ENCODE measurements at places on chromosomes 2 and 18. TPM values are rescaled to one million over a fixed set of nuclear protein-coding genes. Genes with fewer than 3 reads are reported as not detected.
A peak's percentile ranks its signal among the peaks of the same experiment; 100 is the strongest.

The CCL20 gene
- total RNA-seq, result 1.4 TPM

The PLEKHA3 gene
- total RNA-seq, result 22.8 TPM

The DNAJC5G gene
- not detected for total RNA-seq

The SCYGR5 gene
- not detected for total RNA-seq

The KCNS3 gene
- total RNA-seq, result 70.9 TPM

The DUSP2 gene
- 0.17 TPM for total RNA-seq

The PLA2R1 gene
- 17.8 TPM for total RNA-seq

The POTEJ gene
- not detected for total RNA-seq

GRCh38 chr2:223582001-223582400 is 20.2 kb downstream of the SCG2 start:
- no peak for DNase-seq

GRCh38 chr18:57052759-57053158 is 94.1 kb upstream of the BOD1L2 start:
- DNase-seq, result no peak

DNA sequence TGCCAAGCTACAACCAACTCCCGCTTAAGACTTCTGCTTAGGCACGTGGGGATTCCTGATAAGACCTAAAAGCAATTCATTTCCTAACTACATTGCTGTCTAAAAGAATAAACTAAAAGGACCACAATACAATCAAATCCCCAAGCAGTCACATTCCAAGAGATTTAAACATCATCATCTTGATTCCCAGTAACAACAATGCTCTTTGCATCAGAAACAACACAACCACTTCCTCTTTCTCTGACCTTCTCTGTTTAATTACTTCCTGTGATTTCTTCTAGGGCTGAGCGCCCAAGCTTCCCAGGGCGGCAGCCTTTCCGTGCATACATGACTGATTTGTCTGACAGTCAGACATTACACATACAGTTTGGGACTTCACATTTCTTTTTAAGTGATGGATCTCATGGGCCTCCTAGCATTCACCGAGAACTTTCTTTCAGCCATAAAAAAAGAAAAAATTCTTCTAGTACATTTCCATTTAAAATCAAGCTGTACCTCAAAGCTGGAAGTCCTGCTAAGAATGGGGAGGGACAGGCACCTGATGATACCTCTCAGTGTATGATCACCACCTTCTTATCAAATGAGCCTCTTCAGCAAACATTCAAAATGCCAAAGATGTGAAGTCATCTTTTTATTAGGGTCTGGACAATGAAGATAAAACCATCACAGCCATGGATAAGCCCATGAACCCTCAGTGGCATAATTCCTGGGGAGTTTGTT is 11.5 kb downstream of the SPRED2 start:
- DNase-seq, result peak; percentile 79

- DNase-seq, result no peak
Observed at GRCh38 chr2:70202236-70202806, 11.5 kb upstream of the C2orf42 start.

- DNase-seq, result no peak
Observed at GRCh38 chr2:98473995-98474780, 29.5 kb downstream of the INPP4A start.

- DNase-seq, result peak; percentile 54
Observed at GRCh38 chr2:121771976-121772742, 16.7 kb downstream of the TSN start.

DNA sequence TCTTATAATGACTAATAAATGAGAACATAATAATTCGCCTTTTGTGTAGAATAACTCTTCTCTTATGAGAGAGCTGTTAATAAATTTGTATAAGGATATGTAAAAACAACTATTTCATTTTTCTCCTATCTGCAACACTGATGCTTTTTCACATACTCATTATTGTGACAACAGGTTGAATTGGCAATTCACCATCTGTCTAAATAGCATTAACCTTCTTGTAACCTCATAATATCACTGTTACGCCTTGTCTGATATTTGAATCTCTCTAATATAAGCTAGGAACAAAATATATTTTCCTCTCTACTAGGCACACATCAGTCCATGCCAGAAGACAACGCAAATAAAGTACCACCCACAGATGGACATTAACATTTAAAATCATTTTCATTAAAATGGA is 938.9 kb downstream of the CPS1 start:
- no peak for DNase-seq

- no peak for DNase-seq
Observed at GRCh38 chr2:122322815-122323214, 567.4 kb downstream of the TSN start.

GRCh38 chr2:105519516-105519915 is 120.7 kb upstream of the FHL2 start:
- DNase-seq, result no peak

- DNase-seq, result no peak
Observed at GRCh38 chr2:45777996-45778719, 126.7 kb downstream of the PRKCE start.

DNA sequence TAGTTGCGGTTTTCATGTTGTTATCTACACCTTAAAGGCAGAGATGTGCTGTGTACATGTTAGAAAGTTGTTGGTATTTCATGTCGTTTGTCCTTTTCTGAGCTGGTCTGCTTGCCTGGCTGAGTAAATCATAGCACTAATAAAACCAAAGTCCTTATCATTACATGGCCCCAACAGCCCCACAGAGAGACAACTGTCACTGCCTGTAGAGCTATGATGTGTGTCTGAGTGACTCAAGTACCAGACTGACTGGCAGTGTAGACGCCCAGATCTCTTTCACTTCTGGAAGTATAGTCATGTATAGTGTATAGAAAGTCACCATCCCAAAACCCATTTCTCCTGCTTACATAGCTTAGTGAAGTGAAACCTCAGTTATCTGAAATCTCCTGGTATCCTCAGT is 4.3 kb downstream of the SOCS6 start:
- DNase-seq, result no peak

DNA sequence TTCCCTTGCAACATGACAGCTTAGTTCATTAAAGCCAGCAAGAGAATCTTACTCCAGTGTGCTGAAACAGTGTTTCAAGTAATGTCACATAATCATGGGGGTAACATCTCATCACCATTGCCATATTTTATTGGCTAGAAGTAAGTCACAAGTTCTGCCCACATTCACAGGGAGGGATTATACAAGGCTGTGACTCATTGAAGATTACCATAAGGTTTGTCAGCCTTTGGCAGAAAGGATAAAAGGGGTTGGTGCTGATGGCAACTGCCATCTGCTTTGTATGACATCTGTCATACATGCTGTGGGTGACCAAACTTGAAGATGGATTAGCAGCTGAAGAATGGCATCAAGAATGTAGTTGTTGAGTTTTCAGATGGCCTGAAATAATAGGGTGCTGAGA is 61.2 kb downstream of the KCNE4 start:
- no peak for DNase-seq

GRCh38 chr2:135664623-135665068 is 77.0 kb upstream of the UBXN4 start:
- peak; percentile 92 for DNase-seq

GRCh38 chr2:127649100-127649611 is 3.2 kb downstream of the GPR17 start:
- DNase-seq, result no peak

DNA sequence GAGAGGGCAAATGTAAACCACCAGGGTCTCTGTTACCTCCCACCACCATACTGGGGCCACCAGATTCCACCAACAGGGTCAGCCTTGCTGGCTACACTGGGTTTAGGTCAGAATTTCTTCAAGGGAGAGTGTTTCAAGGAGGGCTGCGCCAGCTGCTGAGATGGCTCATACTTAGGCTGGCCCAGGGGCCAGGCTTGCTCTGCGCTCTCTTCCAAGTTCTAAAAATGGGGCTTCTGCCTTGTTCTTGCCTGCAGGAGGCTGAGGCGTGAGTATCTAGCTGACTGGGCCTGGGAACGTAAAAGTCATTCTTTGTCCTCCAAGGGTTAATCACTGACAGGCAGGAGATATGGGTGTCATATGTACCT is 28.1 kb downstream of the MRPL33 start:
- no peak for DNase-seq

- peak; percentile 58 for DNase-seq
Observed at GRCh38 chr2:12606472-12607000, 110.2 kb upstream of the TRIB2 start.

GRCh38 chr2:89763581-89764485 is 1072.4 kb downstream of the RPIA start:
- DNase-seq, result no peak

GRCh38 chr18:22977847-22978701 is 44.9 kb downstream of the RBBP8 start:
- peak; percentile 99 for DNase-seq

DNA sequence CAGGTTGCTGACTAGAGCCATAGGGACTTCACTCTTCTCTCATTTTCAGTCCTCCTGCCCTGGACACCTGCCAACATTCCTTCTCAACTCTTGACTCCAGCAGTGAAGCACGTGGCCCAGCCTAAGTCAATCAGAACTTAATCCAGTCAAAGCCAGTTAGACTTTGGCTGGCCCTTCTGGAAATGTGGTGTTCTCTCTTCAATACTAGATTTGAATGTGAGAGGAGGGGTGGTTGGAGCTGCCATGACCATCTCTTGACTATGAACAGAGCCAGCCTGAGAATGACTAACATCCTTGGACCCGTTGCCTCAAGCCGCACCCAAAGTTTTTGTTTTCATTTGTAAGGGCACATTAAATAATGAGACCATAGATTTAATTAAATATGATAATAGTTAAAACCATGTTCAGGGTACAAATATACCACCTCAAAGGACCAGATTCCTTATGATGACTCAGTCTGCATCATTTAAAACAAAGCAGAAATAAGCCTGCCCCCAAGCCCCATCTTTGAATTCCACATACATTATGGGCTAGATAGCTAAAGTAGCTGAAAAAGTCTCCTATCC is 49.7 kb upstream of the RASGRP3 start:
- DNase-seq, result peak; percentile 82

DNA sequence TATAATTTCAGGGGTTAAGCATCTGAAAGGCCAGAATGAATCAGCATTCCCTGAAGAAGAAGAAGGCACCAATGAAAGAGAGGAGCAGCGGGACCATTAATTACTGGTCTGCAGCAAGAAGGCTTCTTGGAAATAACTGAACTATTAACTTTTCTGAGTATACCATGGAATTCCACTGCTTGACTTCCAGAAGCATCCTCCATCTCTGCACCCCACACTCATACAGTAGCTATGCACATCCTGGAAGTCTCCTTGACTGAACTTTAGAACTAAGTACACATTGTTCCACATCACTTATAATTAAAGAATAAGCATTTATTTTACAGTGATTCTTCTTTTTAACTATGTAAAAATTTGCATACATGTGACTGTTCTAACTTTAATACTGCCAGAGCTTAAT is 131.5 kb downstream of the PPP1R1C start:
- DNase-seq, result peak; percentile 64

DNA sequence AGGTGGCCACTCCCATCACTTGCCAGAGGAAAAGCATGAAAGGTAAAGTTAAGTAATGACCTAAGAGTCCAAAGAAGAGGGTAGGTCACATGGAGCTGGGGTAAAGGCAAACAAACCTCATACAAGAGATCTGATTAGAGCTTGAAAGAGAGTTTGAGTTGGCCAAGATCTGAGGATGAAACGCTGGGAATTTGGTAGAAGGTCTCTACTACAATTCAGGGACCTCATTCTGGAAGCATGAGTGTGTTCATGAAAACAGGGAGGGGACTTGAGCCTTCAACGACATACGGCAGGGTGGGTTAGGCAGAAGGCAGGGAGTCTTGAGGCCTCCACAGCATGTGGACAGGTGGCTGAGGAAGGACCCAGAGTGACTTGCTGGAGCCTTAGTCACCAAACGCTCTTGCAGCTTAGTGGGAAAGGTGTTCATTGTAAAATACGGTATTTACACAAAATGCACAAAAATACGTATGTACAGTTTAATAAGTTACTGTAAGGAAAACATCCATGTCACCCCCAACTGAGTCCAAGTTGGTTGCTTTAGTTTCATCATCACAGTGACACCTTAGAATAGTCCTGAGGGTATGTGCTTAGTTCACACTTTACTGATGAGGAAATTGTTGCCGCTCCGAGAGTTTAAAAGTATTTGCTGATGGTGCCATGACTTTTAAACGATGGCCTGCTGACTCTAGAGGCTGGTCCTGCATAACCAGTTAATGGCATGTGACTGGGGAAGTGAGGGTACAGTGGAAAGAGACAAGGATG is 5.0 kb upstream of the FARP2 start:
- peak; percentile 87 for DNase-seq

- DNase-seq, result no peak
Observed at GRCh38 chr2:71207601-71208000, 19.3 kb downstream of the PAIP2B start.

- no peak for DNase-seq
Observed at GRCh38 chr18:48828691-48829442, 121.9 kb downstream of the SMAD7 start.

GRCh38 chr2:43724728-43725526 is 48.7 kb upstream of the C1GALT1C1L start:
- no peak for DNase-seq

DNA sequence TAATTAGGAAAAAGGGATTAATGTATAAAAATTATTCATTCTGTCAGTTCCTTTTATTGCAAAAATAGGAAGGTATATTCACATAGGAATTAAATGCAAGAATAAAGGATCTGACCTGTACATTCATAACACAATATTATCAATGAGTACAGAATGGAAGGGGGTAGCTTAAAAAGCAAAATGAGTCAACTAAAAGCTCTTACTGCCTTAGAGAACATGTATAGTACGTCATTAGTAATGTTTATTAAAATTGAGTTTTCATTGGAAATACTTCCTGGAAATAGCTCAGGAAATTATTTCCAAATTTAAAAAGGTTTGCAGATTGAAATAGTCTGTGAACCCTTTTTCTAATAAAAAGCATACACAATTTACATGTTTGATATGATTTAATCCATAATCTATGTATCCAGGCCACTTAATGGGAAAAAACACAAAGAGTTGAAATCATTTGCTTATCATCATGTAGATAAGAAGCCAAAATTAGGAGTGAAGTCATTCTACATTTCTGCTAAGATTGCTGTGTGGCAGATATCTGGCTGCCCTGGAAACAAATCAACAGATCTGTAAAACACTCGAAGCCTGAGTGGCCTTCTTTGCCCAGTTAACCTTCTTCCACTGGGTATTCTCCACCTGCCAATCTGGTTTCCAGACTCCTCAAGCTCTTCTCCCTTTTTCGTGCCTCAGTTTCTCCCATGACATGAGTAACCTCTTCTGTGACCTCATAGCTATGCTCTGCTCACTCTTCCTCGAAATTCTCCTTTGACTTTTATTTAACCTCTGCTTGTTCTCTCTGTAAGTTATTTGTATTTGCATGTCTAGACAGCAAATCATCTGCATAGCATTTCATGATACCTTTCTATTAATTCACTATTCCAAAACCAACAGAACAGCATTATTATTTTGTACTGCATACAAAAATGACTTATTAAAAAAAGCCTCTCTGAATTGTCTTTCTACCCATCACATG is 181.2 kb upstream of the REV1 start:
- DNase-seq, result no peak
